Stimulated activated CD8-positive, alpha-beta memory T cell treated with anti-CD3 and anti-CD28 coated beads, Interleukin-2, amount 100 ng/mL, for 48 hours (primary cell): ENCODE measurements at places on chromosomes 4 and X.

DNA sequence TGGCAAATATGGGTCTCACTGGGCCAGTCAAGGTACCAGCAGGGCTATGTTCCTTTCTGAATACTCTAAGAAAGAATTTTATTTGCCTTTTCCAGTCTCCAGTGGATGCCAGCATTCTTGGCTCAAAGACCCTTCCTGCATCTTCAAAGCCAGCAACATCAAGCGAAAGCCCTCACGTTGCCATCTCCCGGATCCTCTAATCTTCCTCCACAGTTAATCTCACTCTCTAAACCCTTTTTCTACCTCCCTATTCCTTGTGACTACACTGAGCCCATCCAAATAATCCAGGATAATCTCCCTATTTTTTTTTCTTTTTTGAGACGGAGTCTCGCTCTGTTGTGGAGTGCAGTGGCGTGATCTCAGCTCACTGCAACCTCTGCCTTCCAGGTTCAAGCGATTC is 23.4 kb downstream of the RFC1 start:
- no peak for DNase-seq

GRCh38 chrX:79556800-79557199 is 189.7 kb upstream of the ITM2A start:
- DNase-seq: no peak

GRCh38 chr4:57777876-57778275 is 667.7 kb upstream of the IGFBP7 start:
- no peak for DNase-seq

- DNase-seq: no peak
Observed at GRCh38 chr4:61805979-61806378, 605.9 kb downstream of the ADGRL3 start.

DNA sequence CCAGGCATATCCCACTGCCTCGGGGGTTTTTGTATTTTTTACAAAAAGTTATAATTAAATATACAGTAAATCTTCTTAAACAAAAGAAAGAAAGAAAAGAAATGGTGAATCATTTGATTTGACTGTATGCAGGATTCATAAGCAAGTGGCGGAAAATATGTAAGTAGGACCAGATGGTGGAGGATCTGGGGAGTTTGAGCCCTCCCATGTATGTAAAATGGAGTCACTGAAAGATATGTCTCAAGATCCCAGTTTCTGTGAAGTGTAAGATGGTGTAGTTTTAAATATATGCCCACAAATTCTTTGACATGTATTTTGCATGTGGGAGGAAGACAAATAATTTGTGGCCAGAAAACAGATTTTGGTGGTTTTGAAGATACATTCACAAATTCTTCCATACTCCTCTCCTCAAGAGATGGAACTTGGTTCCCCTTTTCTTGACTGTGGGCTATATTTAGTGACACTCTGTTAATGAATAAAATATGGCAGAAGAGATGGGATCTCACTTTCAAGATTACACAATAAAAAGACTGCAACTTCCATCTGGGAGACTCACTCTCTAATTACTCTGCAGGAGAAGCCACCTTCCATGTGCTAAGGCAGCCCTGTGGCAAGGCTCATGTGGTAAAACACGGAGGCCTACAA is 133.6 kb upstream of the S100G start:
- DNase-seq: no peak

- no peak for DNase-seq
Observed at GRCh38 chrX:51606446-51606845, 12.3 kb downstream of the CENPVL3 start.

DNA sequence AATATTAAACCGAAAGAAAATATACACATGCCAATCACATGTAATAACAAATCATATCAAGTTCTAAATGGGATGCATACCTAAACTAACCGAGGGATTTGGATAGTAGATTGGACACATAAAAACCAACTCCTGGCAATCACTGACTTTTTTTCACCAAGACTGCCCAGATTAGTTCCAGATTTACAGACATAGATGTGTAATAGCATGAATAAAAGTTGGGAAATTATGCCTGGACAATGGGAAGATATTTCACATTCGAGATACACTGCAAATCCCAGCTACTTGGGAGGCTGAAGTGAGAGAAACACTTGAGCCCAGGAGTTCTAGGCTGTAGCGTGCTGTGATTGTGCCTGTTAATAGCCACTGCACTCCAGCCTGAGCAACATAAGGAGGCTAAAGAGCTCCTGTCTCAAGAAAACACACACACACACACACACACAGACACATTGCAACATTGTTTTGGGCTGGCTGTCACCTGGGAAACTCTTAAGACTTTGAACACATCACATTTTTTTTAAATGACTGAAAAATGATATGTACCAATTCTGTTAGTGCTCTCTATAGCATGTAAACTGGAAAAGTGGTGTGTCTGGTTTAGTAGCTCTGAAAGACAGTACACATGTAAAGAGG is 5.7 kb downstream of the RAB40A start:
- no peak for DNase-seq

GRCh38 chr4:105179539-105180401 is 33.1 kb downstream of the TET2 start:
- no peak for DNase-seq

GRCh38 chrX:120769576-120770341 is 105.9 kb downstream of the CT47B1 start:
- DNase-seq: no peak

DNA sequence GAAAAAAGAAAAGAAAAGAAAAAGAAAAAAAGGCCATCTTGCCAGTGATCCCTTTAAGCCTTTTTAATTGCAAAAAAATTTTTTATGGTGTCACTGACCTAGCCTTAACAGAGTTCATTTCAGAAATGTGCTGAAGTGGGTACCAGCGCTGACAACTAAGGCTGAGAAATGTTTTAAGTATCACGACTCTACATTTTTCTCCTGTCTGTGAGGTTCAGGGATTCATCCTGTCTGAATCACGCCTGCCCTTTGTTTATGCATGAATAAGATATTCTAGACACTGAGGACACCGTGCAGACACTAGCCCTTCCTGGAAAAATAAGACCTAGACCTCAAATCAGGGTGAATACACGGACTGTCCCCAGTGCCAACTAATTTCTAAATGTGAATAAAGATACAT is 154.4 kb upstream of the NOCT start:
- no peak for DNase-seq

DNA sequence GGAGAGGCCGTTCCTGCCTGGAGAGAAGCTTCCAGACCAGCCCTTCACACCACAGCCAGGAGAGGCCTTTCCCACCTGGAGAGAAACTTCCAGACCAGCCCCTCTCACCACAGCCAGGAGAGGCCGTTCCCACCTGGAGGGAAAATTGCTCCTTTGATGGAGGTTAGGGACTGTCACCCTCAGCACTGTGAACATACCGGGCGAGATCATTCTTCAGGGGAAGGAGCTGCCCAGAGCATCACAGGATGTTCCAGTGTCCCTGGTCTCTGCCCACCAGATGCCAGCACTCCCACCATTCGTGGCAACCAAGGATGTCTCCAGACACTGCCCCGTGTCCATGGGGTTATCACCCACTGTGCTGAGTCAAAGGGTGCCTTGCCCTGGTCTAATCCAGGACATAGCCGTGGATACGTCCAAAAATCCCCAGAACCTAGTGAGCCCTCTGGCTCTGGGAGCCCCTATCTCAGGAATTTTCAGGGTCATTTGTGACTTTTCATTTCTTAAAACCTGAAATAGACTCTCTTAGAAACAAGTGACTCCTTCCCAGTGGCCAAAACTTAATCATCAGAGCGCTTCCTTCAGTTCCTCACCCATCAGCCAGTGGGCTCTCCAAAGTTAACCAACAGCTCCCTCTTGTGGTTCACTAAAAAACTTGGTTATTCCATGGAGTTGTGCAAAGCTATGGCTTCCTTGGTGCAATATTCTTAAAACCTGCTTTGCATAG is 80.2 kb downstream of the CRMP1 start:
- no peak for DNase-seq
